ENCODE measurements at places on chromosomes 11 and 22. TPM values are rescaled to one million over a fixed set of nuclear protein-coding genes. Genes with fewer than 3 reads are reported as not detected.

DNA sequence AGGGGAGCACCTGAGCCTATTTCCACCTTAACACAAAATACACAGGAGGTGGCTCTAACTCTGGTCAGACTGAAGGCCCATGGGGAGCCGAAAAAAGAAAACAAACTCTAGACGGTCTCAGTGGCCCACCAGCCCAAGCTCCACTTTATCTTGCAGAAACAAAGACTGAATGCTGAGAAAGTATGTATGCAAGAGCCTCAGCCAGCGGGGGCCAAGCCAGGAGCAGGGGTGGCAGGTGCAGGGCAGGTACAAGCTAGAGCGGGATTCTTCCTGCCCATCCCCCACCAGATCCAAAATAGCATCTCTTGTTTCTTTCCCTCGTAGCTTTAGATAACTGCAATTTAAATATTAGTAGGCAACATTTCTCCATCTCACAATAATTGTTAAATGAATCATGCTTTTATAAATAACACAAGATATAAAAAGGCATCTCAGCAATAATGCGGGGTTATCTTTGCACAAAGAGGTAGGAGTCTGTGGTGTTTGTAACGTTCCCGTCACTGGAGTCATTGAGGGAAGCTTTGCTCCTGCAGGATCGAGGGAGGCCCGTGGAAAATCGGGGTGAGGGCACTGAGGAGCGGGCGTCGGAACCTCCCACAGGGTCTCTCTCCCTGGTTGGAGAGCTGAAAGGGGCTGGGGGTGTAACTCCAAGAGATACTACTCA lies 418.0 kb downstream of the SHANK2 start:
- DNase-seq, result no peak

DNA sequence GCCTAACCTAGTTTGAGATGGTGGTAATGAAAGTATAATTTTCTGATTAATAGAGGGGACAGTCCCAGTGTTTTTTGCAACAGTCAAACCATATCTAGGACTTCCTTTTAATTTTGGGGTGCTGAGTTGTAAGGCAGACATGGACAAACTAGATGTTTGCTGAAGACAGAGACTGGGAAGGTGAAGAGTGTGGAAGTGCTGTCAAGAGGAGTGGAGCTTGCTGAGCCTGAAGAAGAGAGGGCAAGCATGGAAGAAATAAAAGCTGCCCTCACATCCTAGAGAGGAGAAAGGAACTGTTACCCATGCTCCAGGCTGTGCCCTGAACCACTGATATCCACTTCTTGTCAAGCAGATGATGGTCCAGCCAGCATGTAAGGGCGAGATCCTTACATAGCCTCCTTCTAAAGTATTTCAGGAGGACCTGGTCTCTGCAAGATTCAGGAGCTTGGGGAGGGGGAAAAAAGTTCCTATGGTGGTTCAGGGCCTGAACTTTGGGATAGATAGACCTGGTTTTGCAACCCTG lies 51.4 kb downstream of the PRR5L start:
- DNase-seq, result no peak

DNA sequence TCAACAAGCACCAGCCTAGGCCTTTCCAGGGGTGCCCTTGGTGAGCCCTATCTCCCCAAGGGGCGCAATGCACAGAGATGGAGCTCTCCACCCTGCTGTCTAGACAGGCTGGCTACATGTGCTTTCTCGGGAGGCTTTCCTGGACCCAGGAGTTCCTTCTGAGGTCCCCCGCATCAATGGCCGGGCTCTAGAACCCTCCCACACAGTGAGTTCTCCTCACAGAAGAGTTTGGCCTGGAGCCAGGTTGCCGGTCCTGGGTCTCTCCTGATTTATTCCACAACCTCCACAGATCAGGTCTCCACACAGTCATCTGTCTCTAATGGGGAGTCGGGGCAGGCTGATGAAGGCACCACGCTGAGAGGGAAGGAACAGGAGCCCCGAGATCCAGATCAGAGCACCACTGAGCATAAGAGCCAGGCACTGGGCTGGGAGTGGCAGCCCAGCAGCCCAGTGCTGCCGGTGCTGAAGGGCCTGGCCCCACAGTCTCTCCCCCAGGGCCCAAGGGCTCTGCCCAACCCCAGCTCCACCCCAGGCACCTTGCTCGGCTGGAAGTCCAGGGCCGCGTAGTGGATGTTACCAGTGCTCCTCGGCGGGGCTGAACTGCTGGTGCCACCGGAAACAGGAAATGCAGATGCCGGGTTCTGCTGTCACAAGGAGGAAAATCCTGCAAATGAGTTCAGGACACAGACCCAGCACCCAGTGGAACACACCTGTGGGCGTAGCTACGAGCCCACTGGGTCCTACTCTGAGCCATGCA lies 44.7 kb downstream of the GAB4 start:
- DNase-seq, result no peak

DNA sequence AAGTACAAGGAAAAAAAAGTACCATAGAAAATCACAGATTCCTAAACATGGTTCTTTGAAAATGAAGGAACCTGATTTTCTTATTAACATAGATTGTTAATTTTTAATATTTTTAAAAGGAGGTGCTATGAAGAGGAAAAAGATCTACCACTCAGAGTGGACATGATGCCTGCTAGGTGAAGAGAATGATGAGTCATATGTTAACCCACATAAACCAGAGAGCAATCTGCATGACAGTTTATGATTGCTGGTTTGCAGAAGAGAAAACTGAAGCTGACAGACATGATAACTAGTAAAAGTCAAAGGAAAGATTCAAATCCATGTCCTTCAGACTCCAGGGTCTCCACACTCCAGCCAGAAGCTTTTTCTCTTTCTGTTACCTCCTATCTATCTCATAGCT lies 1231.7 kb downstream of the LRRC4C start:
- DNase-seq, result no peak

DNA sequence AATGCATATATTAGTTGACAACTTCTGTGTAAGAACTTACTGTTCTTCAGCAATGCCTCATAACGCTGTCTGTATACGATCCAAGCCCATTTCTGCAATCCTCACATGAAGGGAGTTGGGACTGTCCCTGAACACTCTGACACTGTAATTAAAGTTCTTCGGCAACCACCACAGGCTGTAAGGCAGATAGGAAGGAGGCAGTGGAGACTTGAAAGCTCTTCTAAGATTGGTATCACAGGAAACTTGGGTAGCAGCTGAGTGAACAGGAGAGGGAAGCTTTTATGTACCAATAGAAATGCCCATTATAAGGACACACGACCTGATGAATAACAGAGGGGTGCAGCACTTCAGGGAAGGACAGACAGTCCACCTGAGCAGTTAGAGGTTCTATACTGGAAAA lies 12.0 kb upstream of the GAB2 start:
- no peak for DNase-seq

GRCh38 chr22:39910876-39911613 lies 10.2 kb downstream of the GRAP2 start:
- no peak for DNase-seq

- no peak for DNase-seq
Observed at GRCh38 chr11:27395556-27396258, 32.7 kb upstream of the CCDC34 start.

GRCh38 chr11:102617466-102618008 lies 7.6 kb downstream of the MMP20 start:
- DNase-seq, result no peak

- no peak for DNase-seq
Observed at GRCh38 chr11:60872961-60873524, 5.7 kb downstream of the ZP1 start.

Gene TRIM49B
- not detected for total RNA-seq

- DNase-seq, result no peak
Observed at GRCh38 chr11:29282088-29282487, 734.7 kb downstream of the KCNA4 start.

Gene MUC6
- not detected for total RNA-seq

DNA sequence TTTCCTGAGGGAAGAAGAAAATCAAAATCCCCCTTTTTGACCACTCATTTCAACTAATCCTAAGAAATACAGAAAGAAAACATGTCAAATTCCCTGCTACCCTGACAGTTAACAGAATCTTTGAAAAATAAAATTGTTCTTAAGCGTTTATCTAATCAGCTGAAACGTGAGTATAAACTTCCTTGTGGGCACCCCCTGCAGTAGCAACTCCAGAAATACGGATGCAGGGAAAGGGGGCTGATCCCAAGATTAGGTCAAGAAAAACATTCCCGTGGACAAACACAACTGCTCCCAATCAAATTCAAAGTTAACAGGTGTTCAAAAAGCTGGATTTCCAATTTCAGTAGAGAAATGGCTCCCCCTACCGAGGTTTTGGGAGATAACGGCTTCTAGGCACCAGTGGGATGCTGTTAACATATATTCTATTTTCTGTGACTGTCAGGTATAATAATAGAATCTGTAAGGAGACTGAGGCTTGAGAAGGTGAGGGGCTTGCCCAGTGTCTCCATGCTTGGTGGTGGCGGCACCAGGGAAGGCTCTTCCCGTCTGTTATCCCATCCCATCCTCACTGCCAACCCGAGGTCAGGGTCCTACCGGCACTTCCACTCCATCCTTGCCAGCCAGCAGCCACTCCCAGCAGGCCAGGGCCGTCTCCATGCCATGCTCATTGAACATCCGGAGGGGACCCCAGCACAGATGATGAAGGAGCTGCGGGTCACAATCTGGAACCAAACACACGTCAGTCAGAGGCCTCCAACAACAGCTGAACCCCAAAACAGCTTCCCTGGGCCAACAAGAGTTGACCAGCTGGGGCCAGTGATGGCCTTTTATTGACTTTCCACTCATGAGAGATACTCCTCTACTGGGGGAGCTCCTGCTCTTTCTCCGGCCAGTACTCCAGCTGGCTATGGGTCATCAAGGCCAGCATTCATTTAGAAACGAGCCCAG lies 32.0 kb upstream of the SERPIND1 start:
- peak; percentile 15 for DNase-seq

Gene C1QTNF5
- not detected for total RNA-seq

Gene FJX1
- 0.34 TPM for total RNA-seq

- DNase-seq, result no peak
Observed at GRCh38 chr11:26112264-26112663, 219.7 kb upstream of the ANO3 start.

Gene ABTB2
- 14.1 TPM for total RNA-seq

Gene CD248
- 0.10 TPM for total RNA-seq

Gene TTLL1
- total RNA-seq, result 2.0 TPM

Gene RTN4RL2
- total RNA-seq, result 0.54 TPM

GRCh38 chr11:38009932-38010331 lies 1411.9 kb upstream of the RAG2 start:
- no peak for DNase-seq

Gene RFPL3
- not detected for total RNA-seq

Gene KRTAP5-1
- not detected for total RNA-seq

DNA sequence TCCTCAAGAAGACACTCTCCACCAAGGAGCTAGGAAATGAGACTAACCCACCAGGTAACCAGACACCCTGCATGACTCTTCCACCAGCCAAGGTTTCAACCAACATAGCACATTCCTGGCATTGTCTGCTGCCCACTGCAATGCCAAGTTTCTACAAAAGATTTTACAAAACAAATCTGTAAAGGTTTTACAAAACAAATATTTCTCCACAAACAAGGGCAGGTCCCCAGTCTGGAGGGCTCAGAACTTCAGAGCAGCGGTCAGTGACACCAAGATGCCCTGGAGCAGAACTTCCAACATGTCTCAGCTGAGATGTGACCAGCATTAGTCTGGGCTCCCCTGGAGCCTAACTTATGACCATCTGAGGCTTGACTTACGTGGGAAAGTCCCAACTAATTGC lies 14.0 kb downstream of the GALNT18 start:
- DNase-seq, result no peak

Gene GLB1L2
- total RNA-seq, result 8.9 TPM

DNA sequence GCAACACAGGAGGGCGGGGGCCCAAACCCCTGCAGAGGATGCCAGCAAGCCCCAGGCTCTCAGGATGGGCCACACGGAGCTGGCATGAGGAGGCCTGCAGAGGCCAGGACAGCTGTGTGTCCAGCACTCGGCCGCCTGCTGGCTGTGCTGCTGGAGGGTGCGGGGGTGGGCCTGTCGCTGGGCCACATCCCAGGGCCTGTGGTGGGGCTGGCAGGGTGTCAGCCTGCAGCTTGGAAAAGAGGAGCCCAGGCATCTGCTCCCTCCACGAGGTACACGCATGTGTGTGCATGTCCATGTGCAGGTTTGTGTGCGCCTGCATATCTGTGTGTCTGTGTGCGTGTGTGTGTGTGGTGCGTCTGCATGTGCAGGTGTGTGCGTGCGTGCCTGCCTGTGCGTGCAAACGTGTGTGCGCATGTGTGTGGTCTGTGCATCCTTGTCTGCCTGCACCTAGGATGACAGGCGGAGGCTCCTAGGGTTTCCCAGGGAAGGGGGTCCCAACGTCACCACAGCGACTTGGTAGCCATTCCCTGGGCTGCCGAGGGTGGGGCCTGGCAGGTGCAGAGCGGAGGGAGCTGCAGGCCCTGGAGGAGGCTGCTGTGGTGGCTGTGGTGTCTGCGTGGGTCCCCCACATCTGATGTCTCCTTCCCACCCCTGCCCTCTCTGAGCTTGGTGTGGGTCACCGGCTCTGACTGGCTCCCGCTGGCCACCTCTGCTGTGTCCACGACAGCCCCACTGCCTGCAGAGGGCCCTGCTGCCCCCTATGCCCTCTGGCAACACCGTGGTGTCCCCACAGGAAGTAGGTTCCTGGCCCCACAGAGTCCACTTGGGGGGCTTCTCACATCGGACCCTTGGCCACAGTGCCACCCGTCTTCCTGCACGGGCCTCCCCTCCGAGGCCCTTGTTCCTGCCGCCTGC lies 17.1 kb downstream of the BRSK2 start:
- DNase-seq, result no peak

DNA sequence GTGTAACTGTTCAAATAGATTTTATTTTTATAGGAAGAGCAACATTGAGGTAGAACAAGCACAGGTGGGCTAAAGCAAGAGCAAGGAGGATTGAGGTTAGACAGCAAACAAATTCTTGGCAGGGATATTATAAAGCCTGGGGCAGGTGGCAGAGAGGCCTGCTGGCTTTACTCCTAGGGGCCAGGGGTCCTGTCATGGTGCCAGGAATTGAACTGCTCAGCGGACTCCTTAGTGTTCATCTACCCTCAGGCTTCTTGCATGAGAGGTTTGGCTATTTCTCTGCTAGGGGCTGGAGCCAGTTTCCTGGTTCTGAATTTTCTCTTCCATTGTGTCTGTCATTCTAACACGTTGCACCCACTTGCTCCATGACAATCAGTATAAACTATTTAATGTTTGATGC lies 217.2 kb upstream of the NCAM1 start:
- DNase-seq, result no peak

Gene ANO3
- not detected for total RNA-seq

- no peak for DNase-seq
Observed at GRCh38 chr11:69416143-69416515, 65.3 kb upstream of the LINC01488 start.

DNA sequence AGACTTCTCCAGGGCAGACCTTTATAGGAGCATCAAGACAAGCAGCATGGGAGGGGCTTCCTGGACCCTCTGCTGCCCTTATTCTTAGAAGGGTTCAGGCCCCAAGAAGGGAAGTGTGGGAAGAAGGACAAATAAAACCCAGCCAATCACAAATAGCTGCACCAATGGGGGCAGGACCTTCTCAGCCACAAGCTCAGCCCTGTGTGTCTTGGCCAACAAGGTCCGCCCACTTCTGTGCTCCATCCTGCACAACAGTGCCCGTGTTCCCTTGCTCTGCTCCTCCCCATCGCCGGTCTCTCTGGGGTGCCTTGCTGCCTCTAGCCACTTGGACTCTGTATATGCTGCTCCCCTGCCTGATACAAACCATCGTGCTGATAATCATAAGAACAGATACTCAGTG lies 86.1 kb downstream of the NAT10 start:
- DNase-seq, result no peak

Gene APOA5
- not detected for total RNA-seq

Measured in activated T-helper 1 cell treated with anti-CD3 and anti-CD28 coated beads, Interleukin-12 subunit alpha, Interleukin-12 subunit beta, Interleukin-2, Interleukin-4 antibody, amounts not matched to agents 30 ng/mL and 10 ng/mL and 1 ng/mL, durations not matched to agents 14 hours and 24 hours and 36 hours (primary cell).